ENCODE measurements at places on chromosomes 2 and 18.

- DNase-seq, result no peak
Observed at GRCh38 chr2:26811791-26812694, 26.2 kb downstream of the CENPA start.

GRCh38 chr18:54923339-54923956 is 35.8 kb downstream of the CCDC68 start:
- DNase-seq, result no peak

DNA sequence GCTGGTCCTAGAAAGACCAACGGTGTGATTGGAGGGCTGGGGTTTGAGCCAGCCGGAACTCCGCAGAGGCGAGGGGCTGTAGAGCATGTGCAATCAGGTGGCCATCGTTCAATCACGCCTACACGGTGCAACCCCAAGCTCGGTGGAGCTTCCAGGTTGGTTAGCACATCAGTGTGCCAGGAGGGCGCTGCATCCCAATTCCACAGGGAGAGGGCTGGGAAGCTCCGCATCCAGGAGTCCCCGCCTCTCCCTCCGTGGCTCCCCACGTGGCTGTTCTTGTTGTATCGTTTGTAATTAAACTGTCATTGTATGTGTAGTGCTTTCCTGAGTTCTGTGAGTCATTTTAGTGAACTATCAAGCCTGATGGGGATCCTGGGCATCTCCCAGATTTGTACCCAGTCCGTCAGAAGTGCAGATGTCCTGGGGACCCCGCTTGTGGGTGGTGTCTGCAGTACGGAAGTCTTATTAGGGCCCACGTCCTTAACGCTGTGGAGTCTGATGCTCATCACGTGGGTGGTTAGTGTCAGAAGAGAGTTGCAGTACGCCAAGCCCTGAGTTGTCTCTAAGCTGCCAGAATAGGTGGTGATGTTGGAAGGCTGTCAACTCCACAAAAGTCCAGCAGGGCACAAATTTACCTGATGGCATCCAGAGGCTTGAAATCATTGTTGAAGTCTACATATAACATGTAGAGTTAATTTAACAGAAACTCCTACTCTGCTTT is 20.6 kb upstream of the AMMECR1L start:
- DNase-seq, result no peak

DNA sequence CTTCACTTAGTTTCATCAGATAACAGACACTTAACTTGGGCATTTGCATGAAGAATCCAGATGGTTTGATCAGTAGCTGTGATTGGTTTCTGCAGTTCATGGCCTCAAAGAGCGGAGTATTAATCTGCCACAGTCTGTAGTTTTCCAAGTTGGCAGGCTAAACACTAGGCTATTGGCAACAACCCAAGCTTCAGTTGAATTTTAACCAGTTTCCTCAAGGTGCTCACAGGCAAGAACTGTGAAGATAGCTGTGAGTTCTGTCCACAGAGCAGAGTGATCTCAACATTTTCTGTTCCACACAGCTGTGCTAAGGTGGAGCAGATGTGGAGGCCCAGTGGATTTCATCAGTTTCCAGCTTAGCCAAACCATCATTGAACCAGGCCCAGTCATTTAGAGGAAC is 469.5 kb upstream of the LINC00305 start:
- no peak for DNase-seq

GRCh38 chr2:172452845-172453244 is 25.5 kb downstream of the ITGA6 start:
- no peak for DNase-seq

DNA sequence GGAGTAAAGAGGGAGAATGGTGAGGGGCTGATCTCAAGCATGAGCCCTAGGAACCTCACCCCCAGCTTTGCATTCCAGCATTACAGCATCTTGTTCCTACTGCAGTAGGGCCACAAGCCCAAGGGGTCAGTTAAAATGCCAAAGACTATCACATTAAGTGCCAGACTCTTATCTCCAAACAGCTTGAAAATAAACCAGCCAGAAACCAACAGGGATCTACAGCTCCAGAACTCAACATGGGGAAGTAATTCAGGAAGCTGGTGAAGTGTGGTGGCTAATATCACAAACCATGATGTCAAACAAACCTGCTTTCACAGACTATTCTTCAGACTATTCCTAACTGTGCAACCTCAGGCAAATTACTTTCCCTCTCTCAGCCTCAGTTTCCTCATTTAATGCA is 278.3 kb downstream of the TNS1 start:
- DNase-seq, result no peak

DNA sequence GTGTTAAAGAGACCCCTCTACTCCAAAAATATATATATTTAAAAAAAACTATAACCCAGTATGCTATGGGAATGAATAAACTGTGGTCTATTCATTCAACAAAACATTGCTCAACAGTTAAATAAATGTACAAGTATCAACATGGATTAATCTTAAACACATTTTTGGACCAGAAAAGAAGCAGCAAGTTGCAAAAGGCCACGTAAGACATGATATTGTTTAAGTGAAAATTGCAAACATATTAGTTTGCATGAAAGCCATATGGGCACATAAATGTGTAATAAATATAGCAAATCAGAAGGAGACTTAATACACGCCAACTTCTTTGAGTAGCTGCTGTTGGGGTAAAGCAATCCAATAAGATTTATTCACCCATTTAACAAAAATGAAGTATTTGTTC is 321.5 kb downstream of the FBXO15 start:
- no peak for DNase-seq

DNA sequence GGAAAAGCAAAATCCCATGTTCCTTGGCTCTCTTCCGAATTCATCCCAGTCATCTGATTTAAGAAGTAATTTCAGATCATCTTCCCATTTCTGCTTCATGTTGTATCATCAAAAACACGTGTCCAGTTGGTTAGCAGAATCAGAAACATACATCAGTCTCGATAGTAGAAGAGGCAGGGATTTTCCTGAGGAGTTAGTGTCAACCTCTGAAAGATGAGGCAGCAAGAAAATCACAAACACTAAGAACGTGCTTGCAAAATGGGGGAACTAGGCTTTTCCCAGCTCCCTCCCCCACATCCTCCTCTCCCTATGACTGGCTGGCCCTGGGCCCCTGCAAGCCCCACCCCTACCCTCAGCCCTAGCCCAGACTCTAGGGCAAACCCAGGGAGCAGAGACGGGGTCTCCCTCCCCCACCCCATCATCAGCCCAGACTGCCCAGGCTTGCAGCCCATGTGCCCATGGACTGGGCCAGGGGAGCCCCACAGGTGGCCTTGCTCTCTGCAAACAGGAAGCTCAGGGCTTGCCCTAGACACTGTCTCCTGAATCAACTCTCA is 161.0 kb upstream of the ID2 start:
- DNase-seq, result no peak

- DNase-seq, result no peak
Observed at GRCh38 chr2:68536000-68536399, 68.6 kb downstream of the APLF start.

- DNase-seq, result peak; percentile 45
Observed at GRCh38 chr2:219079417-219079816, 18.7 kb upstream of the IHH start.

DNA sequence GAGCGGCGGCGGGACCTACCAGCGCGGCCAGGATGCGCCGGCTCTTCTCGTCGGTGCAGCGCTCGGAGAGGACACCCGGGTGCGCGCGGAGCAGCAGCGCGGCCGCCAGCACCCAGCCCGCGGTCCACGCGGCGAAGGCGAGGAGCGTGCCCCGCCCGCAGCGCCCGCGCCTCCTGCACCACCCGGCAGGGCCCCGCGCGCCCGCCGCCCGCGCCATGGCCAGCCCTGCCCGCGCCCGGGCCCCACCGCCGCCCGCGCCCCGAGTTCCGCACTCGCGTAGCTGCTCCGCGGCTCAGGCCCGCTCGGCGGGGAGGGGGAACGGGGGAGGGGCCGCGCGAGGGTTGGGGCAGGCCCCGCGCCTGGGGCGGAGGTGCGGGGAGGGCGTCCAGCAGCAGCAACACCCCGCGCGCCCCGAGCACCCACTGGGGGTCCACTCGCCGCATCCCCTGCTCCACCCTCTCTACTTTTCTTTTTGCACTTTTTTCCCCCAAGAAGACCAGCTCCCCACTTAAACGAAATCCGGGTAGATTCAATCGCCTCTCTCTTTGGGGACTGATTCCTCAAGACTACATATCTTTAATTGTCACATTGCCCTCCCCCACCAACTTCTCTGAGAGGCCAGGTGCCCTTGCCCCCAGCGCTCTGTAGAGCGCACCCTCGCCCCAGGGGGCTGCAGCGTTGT is at the start of gene DIPK1C:
TSS of gene DIPK1C (minus strand) at position 266 of the 682 bp plus-strand sequence. CDS start at position 217, 49 bp downstream.
- no peak for DNase-seq

- DNase-seq, result no peak
Observed at GRCh38 chr2:228599297-228599696, 417.8 kb upstream of the SPHKAP start.

GRCh38 chr2:241770185-241770935 is 6.3 kb upstream of the GAL3ST2 start:
- DNase-seq, result no peak

Data from hepatic stellate cell (primary cell).